GM12864 (cell line): ENCODE measurements at places on chromosomes 16 and 17.

DNA sequence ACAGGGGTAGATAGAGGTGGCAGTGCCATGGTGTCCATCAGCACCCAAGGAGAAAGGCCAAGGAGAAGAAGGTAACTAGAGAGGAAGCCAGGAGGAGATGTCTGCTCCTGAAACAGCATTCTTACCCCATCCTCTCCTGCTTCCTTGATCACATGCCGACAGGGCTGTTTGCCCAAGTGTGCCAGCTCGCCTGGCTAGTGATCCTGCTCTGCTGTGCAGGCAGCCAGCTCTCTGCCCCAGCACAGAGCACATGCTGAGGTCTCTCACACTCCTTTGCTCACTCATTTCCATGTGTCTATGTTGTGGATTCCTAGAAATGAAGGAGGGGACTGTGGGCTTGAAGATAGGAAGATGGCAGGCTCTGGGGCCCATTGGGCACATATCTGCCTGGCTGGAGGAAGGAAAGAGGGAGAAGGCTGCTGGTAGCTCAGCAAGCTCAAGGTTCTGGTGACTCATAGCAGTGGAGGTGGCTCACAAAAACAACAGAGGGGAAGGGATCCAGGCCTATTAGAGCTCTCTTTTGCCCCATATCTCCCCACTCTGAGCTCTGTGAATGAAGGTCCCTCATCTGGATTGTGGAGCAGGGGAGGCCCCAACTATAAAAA lies 54.3 kb downstream of the NEUROD2 start:
- no peak for DNase-seq

GRCh38 chr17:75783803-75784472 lies 668 bp upstream of the UNK start:
- DNase-seq, result no peak

GRCh38 chr17:20156196-20157000 lies 147.2 kb downstream of the SPECC1 start:
- no peak for DNase-seq

GRCh38 chr16:69880640-69881133 lies 70.4 kb upstream of the CLEC18A start:
- no peak for DNase-seq

DNA sequence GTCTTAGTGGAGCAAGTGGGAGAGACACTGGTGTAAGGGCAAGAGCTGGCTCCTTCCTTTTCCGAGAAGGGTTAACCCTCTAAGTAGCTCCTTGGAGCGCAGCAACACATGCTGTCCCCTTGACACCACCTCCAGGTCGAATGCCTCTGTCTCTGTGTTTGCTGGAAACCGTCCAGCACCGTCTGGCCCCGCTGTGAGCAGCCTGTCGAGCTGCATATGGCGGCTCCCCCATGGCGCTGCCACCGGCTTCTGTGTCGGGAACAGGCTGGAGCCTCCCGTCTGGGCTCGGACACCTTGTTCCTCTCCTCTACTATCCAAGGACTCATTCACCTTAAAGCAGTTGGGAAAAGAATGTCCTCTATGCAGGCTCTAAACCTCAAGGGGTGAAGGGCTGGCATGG lies 28.9 kb upstream of the WSCD1 start:
- DNase-seq, result no peak

- peak; percentile 86 for DNase-seq
Measured at GRCh38 chr16:11797166-11797956, at the start of gene ZC3H7A. Gene ZC3H7A, minus strand, starts transcription at chr16:11797258. Its CDS starts 14,904 bp downstream, at chr16:11782354.

DNA sequence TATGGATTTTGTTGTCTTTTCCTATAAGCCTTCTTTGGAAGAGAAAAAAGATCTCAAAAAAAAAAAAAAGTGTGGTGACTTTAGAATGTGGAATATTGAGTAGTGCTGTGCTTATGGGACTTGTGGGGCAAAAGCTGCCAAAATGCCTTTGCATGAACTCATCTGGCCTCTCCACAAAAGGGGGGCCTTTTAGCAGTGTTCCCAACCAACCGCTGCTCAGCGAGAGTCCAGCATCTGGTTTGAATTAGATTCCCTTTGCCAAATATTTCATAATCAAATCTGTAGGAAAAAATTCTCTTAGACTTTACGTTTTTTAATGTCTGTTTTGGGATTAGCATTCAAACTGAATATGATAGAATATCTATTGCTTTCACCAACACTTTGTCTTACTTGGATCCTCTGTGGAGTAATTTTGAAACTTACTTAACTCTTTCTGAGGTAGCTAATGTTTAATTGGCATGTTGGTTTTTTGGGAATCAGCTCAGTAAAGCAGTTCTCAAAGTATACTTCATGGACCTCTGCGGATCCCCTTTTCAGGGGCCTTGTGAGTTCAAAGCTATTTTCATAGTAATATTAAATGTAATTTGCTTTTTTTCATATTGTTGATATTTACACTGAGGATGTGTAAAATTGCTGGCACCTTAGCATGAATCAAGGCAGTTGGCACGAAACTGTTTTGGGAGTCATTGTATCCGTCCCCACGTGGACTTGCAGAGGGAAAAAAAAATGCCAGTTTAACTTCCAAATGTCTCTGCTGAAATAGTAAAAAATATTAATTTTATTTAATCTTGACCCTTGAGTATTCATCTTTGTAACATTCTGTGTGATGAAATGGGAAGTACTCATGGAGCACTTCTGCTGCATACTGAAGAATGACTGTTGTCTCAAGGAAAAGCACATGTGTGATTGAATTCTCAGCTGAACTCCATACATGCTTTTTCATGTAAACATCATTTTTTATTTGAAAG lies 34.7 kb upstream of the VPS4A start:
- no peak for DNase-seq

DNA sequence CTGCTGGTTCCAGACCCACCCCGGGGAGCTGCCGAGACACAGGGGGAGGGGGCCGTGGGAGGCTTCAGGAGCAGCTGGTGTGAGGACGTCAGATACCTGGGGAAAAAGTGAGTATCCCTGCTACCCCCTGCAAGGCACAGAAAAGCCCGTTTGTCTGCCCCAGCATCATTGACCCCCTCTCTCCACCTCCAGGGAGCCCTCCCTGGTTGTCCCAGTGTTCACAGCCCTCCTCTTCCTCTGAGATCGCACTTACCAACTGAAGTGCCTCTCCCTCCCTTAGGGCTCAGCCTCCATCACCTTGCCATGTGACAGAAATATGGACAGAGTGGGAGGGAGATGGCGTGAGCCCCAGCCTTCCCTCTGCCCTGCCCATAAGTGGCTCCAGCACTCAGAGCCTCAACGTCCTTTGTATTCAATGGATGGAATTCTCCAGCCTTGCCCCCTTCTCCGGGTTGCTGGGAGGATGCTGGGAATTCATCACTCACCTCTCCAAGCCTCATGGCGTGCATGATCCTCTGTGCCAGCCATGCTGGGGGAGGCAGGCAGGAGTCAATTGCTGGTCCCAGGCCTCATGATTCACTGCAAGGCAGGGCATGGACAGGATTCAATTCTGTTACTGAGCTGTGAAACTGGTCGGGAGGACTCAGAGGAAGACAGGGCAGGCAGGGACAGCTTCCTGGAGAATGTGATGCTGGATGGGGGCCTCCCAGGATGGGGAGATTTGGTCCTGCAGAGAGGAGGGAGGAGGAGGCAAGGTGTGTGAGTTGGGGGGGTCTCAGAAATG lies 14.6 kb downstream of the SPNS3 start:
- DNase-seq, result no peak

- no peak for DNase-seq
Measured at GRCh38 chr16:85750146-85750826, 610 bp downstream of the C16orf74 start.

DNA sequence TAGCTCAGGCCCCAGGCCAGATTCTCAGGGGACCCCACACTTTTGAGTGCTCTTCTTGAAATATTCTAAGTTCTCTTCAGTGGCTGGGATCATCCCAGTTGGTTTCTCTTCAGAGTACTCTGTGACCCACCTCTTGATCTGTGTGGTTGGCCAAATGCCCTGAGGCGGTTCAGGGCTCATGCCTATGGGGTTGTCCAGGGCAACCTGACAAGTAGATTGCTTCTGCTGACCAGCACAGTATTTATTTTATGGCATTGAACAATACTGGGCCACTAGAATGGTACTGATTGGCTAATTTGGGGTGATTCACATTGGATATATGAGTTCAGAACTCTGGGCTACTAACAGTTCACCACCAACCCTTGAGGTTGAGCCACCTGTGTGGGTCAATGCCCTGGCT lies 7.4 kb upstream of the GOSR2 start:
- no peak for DNase-seq

- no peak for DNase-seq
Measured at GRCh38 chr17:69677130-69677529, 262.6 kb downstream of the MAP2K6 start.

DNA sequence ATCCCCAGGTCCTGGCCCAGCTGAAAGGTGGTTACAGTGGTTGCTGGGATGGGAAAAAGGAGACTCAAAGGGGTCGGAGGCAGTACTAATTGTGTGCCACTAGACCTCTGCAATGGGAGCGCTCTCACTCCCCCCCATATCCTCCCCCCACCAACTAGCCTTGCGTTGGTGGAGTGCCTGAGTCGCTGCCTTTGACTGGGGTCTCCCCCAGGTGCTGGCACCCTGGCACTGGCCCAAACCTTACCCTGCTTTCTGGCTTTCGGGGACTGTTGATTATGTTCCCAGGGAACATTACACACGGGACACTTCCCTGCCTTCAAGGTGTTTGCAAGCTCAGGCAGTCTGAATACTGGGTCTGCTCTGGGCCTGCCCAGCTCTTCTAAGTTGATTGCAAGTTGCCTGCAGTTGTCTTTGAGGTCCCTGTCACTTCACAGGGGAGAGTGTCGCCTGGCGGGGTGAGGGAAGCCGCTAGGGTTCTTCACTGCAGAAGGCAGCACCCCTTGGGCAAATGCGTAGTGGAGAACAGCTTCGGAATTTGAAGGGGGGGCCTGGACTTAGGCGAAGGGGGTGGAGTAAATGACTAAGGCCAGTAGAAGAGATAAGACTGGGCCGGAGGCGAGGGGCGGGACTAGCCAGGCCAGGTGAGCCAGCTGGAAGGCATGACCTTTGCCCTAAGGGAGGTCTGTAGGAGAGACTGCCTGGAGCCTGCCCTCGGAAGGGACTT lies 98.0 kb downstream of the RAB11FIP4 start:
- DNase-seq, result no peak

- DNase-seq, result no peak
Measured at GRCh38 chr16:58850678-58851020, 116.5 kb upstream of the GOT2 start.
